Cortex of kidney (tissue), 1 donor: ENCODE measurements at places on chromosomes 3 and 15.

DNA sequence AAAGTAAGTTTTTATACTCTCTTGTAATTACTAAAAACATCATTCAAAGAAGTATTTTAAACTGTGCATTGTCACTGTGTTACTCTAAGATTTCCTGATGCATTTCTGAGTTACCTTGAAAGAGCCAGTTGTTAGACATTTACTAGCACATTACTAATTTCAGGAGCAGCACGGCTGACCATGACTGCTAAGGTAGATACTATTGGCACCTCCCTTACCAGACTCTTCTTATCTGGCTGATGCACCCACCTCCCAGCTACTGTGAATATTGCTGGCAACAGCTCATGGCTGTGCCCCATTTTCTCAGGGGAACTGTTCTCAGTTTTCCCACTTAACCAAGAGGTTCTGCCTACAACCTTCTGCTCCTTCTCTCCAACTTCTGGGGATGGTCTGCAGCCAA, 29.4 kb downstream of the COL6A5 start:
- DNase-seq: no peak

GRCh38 chr3:133849346-133849745, 43.7 kb downstream of the SRPRB start:
- DNase-seq: no peak

DNA sequence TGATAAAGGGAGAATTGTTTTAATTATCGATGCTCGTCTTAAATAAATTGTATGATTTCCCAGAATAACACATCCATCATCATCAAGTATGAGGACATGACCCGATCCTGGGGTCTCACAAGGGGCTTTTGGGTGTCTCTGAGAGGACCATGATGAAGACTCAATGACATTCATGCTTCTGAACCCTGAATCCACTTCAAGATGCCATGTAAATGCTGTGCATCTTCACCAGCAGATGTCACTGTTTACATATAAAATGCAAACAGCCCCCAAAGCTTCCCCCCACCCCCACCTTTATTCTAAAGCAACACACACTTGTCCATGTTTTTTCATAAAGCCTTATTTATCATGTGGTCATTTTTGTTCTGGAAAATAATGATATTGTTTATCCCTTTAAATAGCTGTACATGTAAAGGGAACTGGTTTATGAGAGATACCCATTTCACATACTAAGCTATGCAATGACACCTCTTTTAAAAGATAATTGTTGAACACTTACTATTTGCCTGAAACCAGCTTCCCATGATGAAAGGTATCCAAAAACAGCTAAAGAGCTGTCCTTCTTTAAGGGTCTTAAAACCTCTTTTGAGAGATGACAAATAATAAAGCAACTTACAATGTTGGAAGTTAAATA, 69.7 kb upstream of the UBE3A start:
- DNase-seq: no peak

- no peak for DNase-seq
Observed at GRCh38 chr3:143436231-143436930, 316.8 kb downstream of the CHST2 start.

DNA sequence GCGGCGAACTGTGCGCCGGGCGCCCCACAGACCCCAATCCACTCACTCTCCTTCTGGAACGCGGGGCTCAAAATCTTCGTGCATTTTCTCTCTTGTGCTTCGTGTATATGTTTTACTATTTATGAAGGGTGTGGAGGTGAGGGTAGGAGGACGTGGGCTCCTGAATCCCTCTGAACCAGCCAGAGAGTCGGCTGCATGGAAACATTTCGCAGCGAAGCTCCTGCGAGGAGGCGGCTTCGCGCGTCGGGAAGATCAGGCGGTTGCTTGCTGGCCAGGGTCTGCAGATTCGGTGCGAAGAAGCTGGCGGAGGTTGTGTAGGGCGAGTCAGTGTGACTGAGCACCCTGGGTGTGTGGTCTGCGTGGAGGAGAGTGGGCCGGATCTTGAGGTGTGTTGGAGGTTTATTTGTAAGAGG, 1.1 kb downstream of the CNTN4 start:
- no peak for DNase-seq

DNA sequence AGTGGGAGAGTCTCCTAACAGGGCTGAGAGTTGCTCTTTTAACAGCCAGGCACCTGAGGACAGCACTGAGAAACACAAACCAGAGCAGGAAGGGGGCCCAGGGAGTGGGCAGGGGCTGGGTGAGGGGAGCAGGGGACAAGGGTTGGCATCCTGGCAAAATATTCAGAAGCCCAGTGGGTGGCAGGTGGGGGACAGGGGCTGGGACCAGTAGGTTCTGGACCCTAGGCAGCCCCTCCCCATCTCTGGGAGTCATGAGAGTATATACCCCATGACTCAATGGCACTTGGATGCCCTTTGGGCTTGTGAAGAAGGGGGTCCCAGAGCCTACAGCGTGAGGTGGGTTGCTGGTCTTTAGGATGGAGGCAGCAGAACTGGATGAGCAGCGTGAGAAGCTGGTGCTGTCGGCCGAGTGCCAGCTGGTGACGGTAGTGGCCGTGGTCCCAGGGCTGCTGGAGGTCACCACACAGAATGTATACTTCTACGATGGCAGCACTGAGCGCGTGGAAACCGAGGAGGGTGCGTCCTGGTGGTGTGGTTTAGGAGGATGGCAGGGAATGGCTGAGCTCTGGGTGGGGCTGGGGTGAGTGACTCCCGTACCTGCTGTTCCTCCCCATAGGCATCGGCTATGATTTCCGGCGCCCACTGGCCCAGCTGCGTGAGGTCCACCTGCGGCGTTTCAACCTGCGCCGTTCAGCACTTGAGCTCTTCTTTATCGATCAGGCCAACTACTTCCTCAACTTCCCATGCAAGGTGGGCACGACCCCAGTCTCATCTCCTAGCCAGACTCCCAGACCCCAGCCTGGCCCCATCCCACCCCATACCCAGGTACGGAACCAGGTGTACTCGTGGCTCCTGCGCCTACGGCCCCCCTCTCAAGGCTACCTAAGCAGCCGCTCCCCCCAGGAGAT, 24.2 kb downstream of the NBEAL2 start:
- no peak for DNase-seq

- no peak for DNase-seq
Observed at GRCh38 chr3:29561651-29562149, 280.8 kb downstream of the RBMS3 start.

DNA sequence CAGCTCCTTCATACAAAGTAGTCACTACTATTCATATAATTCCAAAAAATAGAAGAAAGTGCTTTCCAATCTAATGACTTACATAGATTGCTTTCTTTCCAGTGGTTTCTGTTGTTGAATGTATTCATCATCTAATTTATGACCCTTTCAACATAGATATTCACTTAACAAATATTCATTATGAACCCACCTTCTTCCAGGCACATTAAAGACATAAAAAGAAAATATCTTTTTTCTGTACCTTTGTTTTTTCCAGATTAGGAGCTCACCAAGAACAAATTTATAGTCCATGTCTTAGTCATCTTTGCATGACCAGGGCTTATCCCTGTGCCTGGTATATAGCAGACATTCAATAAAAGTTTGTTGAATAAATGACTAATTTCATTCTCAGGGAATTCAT, 32.4 kb upstream of the PDZRN3 start:
- DNase-seq: no peak

- no peak for DNase-seq
Observed at GRCh38 chr15:44711743-44712345, 527 bp downstream of the B2M start.

- DNase-seq: no peak
Observed at GRCh38 chr3:41518626-41519025, 319.3 kb downstream of the CTNNB1 start.

DNA sequence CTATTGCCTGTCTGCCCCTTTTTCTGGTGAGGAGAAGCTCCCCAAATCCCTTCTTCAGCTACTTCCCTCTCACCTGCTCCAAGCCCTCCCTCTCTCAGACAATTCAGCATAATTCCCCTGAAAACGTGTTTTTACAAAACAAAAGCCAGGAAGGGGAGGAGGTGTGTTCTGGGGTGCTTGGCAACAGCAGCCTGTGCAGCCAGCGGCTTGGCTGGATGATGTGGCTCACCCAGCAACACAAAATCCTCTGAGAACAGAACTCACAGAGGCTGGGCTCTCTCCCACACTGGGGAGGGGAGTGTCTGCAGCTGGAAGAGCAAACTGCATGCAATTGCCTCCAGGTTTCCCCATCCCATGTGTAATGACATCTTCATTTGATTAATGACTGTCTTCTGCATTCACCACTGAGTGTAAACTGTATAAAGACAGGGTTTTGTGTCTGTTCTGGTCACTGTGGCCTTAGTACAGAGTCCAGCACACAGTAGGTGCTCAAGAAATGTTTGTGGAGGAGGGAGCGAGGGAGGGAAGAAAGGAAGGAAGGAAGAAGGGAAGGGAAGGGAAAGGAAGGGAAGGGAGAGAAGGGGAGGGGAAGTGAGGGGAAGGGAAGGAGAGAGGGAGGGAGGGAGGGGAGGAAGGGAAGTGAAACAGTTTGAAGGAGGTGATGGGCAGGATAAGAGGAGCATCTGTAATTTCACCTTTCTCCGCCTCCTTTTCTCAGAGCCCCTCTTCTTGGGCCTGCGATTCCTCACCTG, 70.1 kb upstream of the GLCE start:
- no peak for DNase-seq
